ENCODE measurements at places on chromosomes 16 and 17.

DNA sequence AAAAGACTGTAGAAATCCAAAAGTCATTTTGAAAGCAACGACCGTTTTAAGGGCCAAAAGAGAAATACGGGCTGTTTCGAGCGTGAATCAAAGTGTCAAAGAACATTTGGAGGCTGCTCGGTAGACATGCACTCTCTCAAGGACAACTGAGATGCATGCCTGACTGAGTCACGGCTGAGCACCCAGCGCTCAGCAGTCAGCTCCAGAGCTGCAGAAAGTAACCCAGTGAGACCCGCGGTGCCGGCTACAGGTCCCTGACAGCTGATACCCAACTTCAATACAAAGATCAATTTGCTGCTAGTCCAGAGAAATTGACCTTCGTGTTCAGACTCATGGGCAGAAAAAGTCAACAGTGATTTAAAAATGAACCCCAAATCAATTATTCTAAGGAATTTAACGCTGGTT, 214.9 kb downstream of the STX8 start:
- no peak for DNase-seq

DNA sequence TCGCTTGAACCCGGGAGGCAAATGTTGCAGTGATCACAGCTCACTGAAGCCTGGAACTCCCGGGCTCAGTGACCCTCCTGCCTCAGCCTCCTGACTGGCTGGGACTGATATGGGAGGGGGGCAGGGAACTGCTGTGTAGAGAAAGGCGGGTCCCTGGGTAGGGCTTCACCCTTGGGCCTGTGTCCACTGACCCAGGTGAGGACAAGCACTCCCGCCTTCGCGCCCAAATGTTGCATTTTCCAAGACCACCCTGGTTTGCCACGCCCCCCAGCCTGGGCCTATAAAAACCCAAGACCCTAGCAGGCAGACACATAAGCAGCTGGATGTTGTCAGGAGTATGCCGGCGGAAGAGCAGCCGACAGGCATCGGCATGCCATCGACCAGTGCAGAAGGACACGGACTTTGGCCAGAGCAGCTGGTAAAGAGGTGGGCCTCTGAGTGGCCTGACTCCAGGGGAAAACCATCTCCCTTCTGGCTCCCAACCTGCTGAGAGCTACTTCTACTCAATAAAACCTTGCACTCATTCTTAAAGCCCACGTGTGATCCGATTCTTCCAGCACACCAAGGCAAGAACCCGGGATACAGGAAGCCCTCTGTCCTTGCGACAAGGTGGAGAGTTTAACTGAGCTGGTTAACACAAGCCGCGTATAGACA, 19.1 kb downstream of the SMYD4 start:
- DNase-seq = no peak

- DNase-seq = peak; percentile 88
Observed at GRCh38 chr17:75524970-75525805, at the start of gene LLGL2. TSS of gene LLGL2 (plus strand) at chr17:75525697. CDS start at chr17:75543427, 17,730 bp downstream.

DNA sequence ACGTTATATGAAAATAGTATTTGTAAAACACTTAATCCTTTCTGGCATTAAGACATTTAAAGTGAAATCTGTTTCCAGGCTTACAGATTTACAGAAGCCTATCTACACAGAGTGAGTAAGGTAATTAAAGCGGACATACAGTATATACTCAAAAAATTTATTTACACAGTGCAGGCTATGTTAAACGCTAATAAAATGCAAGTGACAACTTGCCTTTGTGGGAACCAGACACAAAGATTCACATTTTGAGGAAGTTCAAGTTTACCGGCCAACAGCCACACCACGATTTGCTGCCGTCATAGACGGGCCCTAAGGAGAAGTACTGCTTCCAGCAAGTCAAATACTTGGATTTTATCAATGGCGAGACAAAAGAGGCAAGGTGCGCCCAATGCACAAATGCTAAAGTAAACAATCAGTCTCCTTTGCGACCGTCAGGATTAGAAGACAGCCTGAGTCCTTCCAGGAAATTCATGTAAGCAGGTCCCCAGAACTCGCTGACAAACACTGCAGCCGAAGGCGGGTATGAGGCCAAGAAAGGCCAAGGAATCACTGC, 801 bp downstream of the VPS35 start:
- peak; percentile 4 for DNase-seq

GRCh38 chr16:53576210-53576609, 73.2 kb upstream of the AKTIP start:
- no peak for DNase-seq

GRCh38 chr17:76032073-76032779, 5.1 kb upstream of the EVPL start:
- DNase-seq = no peak

DNA sequence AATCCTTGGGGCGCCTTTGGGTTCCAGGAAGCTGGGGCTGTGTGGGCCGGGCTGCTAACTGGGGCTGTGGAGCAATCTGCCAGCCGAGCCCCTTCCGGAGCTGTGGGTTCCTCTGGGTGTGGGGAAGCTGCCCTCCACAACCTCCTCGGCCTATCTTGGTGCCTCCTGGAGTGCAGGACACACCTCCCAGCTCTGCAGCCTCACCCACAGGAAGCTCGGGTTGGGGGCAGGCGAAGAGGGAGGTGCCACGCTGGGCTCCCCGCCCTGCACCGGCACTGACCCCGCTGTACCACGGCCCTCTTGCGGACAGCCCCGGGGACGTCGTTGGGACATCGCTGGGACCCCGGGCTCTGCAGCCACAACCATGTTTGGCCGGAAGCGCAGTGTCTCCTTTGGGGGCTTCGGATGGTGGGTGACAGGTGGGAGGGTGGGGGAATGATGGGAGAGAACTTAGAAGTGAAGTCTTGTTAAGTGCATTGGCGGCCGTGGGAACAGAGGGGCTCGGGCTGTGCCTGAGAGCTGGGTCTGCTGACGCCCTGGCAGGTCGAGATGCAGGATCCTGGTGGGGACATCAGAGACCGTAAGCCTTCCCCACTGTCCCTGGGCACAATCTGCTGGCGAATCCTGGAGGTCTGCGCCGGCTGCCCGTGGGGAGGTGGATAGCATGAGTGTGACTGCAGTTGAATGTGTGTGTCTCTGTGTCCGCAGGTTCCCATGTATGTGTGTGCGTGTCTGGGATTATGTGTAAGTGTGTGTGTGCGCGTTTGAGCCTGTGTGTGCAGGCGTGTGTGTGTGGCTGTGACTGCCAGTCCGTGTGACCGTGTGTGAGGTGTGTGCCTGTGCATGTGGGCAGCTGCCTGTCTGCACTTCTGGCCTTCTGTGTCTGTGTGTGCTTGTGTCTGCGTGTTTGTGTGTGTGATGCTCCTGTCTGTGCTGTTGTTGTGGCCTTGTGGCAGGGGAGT, at the start of gene RAP1GAP2:
TSS of gene RAP1GAP2 (plus strand) at position 275 of the 962 bp plus-strand sequence. CDS start at position 365, 90 bp downstream.
- peak; percentile 87 for DNase-seq

DNA sequence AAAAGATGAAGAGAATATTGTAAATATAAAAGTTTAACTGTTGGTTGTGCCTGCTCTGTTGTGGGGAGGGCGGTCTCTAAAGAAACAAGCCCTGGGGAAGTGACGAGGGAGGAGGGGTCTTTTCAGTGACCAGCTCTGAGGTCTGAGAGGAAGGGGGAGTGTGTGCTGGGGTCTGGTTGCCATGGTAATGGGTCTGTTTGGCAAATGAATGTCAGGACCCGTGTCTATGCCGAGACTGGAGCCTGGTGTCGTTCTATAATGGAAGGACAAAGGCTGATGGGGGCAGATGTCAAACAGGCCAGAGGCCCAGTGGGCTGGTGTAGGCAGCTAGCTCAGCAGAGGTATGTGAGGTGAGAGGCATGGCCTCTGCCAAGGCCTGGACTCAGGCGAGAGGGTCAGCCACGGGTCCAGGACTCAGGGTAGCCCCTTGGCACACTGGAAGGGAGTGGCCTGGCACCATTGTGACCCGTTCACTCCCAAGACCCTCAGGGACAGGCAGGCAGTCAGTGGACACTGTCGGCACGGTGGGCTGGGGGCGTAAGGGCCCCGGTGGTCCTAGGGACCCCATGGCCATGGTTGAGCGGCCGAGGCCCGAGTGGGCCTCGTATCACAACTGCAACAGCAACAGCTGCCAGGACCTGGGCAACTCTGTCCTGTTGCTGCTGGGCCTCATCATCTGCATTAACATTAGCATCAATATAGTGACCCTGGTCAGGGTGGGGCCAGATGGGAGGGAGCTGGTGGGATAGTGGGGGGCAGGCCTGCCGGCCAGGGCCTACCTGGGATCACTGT, at the start of gene SPEM1:
TSS of gene SPEM1 (plus strand) at position 506 of the 792 bp plus-strand sequence. CDS start at position 567, 61 bp downstream.
- no peak for DNase-seq

- no peak for DNase-seq
Observed at GRCh38 chr17:44112284-44113280, 10.9 kb downstream of the HDAC5 start.

DNA sequence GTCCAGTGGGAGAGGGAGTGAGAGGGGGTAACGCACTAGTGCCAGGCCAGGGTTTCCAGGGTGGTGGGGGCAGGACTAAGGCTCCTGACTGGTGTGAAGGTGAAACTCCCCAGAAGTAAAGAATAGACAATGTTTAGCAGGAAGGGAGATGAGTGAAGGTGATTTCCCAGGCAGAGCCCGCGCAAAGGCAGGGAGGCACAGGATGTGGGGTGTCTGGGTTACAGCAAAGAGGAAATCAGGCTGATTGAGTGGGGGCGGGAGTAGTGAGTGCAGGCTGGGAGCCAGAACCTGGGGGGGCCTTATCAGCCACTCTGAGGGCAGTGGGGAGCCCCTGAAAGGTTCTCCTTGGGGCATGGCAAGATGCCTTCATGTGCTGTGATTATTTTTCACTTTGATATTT, 167.5 kb downstream of the UTP18 start:
- DNase-seq = peak; percentile 83

GRCh38 chr17:4004517-4005295, 40.5 kb upstream of the ATP2A3 start:
- peak; percentile 48 for DNase-seq

- peak; percentile 18 for DNase-seq
Observed at GRCh38 chr16:85524630-85525419, 88.3 kb upstream of the GSE1 start.

GRCh38 chr17:60740584-60740983, 62.9 kb downstream of the BCAS3 start:
- DNase-seq = no peak

DNA sequence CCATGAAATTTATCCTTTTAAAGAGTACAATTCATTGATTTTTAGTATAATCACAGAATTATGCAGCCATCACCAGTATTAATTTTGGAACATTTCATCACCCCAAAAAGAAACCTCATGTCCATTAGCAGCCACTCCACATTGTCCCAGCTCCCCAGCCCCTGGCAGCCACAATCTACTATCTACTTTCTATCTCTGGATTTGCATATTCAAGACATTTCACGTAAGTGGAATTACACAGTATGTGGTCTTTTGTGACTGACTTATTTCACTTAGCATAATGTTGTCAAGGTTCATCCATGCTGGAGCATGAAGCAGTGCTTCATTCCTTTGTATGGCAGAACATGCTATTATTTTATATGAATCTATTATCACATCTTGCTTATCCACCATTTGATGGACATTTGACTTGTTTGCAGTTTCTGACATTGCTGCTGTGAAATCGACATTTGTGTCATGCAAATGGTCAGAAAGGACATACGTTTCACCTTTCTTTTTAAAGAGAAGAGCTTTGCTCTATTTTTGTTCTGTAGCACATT, 10.7 kb downstream of the METTL9 start:
- no peak for DNase-seq

DNA sequence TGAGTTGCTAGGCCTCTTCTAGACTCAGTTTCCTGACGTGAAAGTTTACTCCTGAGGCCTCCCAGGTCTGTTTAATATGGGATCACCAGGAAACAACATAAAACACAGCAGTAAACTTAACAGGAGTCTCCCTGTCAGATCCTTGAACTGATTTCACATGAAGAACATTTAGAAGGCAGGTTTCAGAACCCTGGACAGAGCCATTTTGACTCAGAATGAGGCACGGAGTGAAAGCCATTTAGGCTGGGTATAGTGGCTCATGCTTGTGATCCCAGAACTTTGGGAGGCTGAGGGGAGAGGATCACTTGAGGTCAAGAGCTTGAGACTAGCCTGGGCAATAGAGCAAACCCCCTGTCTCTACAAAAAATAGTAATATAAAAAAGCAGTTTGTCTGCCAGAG, 289.1 kb downstream of the CA10 start:
- no peak for DNase-seq

GRCh38 chr17:28925912-28926365, 23.1 kb upstream of the DHRS13 start:
- peak; percentile 94 for DNase-seq

GRCh38 chr17:42457107-42457792, 1.4 kb upstream of the ATP6V0A1 start:
- no peak for DNase-seq

DNA sequence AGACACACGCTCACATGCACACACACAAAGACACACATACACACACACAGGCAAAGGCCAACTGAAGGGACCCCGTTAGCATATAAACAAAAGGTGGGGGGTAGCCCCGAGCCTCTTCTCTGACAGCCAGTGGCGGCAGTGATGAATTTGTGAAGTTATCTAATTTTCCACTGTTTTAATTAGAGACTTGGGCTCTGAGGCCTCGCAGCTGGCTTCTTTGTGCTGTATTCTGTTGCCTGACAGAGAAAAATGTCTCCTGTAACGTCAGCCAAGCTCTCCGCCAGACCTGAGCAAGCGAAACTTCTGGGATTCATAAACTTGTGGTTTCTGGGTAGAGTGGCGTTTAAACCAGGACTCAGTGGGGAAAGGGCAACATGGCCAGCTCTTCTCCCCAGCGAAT, 113.9 kb upstream of the FOXF1 start:
- DNase-seq = no peak

DNA sequence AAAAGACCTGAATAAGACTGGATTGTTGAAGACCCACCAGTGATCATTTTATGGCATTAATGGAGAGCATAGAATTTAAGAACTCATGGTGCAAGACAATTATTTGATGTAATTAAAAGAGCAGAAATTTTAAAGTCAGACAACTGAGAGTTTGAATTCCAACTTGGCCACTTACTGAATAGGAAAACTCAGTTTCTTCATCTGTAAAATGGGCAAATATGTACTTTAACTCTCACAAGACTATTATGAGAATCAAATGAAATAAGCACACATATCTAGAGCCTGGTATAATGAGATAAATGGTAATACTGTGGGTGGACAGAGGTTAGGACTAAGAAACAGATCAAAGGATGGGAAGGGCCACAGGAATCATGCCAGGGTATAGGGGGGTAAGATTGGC, 88.0 kb downstream of the SOX9 start:
- no peak for DNase-seq

DNA sequence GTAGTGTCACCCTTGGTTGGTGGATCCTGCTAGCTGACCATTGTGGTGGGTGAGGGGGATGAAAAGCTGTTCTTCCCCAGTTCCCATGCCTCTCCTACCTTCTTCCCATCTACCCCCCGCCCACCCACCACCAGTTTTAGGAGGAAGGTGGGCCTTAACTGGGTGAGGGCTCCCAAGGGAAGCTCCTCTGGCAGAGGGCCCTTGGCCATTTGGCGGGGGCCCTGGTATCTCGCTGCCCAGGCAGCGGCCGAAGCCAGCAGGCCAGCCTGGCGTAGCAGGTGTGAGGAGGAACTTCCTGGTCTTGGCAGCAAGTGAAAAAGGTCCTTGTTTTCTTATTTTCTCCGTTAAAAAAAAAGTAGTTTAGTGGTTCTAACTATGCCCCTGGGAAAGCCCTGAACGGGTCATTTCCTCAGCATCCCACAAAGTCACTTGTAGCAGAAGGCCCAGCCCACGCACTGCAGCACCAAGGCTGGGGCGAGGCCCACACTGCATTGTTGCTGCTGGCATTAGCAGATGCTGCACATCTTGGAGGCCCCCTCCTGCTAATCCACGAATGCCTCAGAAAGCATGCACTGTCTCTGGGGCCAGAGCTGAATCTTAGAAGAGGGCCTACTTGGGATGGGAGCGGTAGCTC, 72.5 kb downstream of the MPRIP start:
- no peak for DNase-seq

Measured in CD4-positive, alpha-beta T cell treated with Interleukin-17A for 1 hour (primary cell).